ENCODE measurements at places on chromosomes 13 and 19.

- no peak for DNase-seq
Observed at GRCh38 chr13:78437781-78438180, 165.6 kb downstream of the POU4F1 start.

GRCh38 chr13:94061301-94061700 lies 418.2 kb downstream of the DCT start:
- DNase-seq = no peak

DNA sequence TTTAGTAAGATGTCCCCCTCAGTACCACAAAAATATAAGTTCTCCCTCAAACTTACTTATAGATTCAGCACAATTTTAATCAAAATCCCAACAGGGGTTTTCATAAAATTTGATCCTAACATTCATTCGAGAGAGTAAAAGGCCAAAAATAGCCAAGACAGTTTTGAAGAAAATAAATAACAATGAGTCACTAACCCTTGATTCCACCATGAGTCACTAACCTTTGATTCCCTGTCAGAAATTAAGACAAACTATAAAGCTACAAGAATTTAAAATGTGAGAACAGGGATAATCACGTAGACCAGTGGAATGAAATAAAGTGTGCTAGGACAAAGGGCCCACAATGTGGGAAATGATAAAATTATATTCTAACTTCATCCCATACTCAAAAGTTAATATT lies 320.3 kb downstream of the SUCLA2 start:
- DNase-seq = no peak

- DNase-seq = no peak
Observed at GRCh38 chr13:102770435-102770834, 3.2 kb downstream of the TEX30 start.

- DNase-seq = no peak
Observed at GRCh38 chr19:15583346-15583745, 31.7 kb upstream of the CYP4F8 start.

DNA sequence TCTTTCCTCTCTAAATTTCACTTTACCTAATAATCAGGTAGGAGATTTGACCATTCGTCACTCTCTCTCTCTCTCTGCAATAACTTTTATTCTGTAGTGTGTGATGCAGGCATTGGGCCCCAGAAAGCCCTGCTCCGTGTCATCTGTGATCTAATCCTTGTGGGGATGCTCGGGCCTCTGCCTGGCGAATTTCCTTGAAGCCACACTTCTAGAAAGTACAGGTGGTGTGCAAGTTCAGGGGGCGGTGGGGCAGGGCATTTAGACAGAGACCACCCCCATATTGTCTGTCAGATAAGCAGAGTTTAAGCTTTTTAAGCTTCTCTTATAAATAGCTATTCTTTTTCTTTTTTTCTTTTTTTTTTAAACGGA lies 53.4 kb upstream of the GPR12 start:
- no peak for DNase-seq

- no peak for DNase-seq
Observed at GRCh38 chr13:75785130-75785529, 149.0 kb downstream of the LMO7 start.

DNA sequence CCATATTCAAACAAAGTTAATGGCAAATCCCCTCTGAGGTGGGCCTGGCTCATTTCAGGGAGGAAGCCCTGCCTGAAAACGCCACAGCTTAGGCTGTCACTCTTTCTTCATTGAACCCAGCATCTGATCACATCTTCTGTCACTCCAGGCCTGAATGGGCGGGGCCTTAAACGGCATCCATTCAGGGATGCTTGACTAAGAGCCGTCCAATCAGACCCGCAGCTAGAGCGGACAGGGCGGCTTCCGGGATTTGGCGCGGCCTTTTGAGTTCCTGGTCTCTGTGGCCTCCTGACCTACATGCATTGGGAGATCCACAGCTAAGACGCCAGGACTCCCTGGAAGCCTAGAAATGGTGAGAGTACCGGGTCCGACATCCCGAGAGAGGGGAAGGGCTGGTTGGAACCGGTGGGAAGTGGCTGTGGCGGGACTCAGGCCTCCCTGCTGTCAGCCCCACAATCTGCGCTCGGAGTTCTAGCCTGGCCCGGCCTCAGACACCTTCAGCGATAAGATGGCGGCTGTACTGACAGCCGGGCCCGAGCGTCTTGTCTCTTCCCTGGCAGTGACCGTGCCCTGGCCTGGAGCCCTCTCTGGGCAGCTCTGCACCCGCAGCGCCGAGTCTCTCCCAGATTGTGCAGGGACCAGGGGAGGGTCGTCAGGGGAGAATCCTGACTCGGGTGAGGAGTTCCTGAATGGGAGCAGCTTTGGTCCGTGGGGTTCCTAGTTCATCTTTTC lies at the start of gene ZNF723:
ZNF723 (plus strand) TSS at position 261 of the 732 bp plus-strand sequence; CDS start at position 350, 89 bp downstream.
- DNase-seq = no peak

GRCh38 chr19:29644210-29644609 lies 21.1 kb upstream of the PLEKHF1 start:
- DNase-seq = no peak

All from NCI-H1436 (cell line).